GDM1 (cell line): ENCODE measurements at places on chromosomes 5 and 9.

- no peak for DNase-seq
These were observed 27.5 kb downstream of the GADD45G start for GRCh38 chr9:89632192-89632733.

DNA sequence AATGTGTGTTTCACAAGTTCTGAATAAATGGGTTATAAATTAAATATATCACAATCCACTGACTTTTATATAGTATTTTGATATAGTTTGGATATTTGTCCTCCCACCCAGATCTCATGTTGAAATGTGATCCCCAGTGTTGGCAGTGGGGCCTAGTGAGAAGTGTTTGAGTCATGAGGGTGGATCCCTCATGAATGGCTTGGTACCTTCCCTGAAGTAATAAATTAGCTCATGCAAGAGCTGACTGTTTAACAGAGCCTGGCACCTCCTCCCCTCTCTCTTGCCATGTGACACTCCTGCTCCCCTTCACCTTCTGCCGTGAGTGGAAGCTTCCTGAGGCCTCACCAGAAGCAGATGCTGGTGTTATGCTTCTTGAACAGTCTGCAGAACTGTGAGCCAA is 127.9 kb upstream of the PALM2AKAP2 start:
- DNase-seq, result no peak

DNA sequence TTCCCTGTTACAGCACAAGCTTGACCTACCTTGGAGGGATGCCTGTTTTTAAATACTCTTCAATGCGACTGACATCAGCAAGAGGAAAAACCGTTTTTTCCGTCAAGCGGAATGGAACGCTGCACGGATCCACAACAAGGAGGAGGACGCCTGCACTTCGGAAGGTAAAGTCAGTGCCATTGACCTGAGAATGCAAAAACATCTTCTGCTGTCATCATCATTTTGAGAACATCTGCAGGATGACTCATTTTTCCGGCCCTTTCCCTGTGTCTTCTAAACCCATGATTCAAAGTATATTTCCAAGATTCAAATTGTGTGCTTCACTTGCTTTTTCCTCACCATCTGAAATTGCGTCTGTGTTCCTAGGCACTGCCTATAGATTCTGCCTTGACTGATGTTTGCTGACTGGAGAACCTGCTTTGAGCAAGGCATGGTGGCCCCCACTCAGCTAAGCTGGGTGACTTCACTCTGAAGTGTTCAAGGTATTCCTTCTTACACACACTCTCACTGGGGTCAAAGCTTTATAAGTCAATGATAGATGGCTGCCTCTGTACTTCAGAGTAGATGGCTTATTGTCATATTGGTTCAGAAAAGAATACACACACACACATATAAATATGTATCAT is 78.1 kb downstream of the CEMIP2 start:
- no peak for DNase-seq

DNA sequence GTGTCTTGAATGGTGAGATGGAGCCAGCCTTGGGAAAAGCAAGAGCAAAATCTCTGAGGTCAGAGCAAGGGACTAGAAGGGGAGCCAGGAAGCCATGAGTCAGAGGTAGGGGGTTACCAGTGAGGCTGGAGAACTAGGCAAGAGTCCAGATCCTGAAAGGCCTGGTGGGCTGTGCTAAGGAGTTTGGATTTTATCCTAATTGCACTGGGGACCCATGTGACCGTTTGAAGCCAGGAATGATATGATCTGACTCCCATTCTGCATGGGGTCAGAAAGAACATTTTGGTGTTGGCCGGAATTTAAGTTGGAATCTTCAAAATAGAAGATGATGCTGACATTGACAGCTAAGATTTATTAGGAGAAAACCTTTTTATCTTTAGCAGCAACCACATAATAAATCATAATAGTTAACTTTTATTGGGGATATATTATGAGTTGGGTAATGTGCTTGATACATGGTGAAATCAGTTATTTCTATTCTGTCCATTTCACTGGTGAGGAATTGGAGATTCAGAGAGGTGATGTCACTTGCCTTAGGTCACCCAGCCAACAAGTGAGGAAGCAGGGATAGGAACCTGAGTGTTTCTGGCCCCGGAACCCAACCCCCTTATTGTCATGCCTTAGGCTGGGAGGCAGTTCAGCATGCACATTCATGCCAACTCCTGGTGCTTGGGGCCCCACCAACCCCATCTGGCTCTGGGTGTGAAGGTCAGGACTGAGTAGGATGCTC is 61.5 kb upstream of the RARS1 start:
- no peak for DNase-seq

DNA sequence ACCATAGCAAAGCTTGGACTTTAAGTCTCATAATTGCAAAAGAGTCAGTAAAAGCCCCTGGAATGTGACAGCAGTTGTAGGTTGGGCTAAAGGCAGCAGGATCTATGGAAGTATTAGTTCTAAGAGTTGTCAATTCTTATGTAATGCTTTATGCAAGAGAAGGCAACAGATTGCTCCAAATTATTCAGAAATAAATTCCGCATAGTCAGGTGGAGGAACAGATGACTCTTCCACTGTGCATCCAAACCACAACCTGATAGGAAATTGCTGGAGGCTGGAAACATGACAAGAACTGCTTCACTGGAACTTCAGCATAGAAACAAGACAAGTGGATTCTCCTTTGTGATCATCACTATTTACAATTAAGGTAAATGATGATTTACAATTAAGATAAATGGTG is 101.0 kb downstream of the STARD4 start:
- no peak for DNase-seq

DNA sequence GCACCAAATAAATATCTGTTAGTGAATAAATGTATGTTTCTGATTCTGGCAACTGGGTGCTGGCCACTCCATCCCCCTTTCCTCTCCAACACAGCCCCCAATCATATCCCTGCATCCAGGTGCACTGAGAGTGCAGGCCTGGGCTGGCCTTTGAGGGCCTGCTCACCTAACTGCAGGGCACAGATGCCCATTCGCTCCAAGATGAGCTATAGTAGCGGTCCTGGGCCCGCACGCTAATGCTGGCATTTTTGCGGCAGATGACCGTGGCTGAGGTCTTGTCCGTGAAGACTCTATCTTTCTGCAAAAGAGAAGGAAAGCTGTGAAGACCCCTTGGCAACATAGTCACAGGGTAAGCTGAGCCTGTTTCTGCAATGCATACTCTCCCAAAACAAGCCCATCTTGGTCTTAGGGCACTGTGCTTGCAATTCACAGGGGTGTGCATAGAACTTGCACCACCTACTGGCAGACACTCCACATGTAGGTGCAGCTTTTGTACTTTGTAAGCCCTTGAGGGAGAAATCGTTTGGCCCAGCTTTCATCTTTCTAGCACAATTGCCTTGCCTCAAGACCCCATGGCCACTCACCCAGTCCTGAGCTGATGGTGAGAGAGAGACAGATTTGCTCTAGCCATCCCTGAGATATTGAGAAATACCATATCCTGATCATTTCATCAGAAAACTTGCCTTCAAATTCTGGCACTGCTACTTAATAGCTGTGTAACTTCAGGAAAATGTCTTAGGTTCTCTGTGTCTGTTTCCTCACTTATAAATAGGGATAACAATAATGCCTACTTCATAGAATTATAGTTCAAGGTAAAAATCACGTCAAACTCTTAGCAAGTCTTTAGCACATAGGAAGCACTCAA is 13.5 kb downstream of the IL12B start:
- peak; percentile 31 for DNase-seq

DNA sequence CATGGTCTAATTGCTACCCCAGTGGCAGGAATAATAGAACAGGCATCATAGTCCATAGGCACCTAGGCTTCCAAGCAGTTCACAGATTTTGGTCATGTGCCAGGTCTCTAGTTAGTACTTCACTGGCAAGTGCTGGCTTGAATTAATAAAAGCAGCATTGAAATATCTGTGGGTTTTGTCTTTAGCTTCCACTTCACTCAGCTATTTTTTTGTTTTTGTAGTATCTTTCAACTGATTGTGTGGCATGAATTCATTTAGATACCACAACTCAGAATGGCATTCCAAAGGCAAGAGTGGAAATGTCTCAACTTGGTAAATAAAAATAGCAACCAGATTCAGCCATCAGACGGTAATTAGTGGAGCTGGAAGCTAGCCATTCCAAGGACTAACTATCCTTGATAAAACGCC is 27.9 kb upstream of the ITGA2 start:
- DNase-seq, result no peak

- no peak for DNase-seq
These were observed 275.6 kb upstream of the SLC30A5 start for GRCh38 chr5:68818057-68818695.

GRCh38 chr9:18274693-18275092 is 199.3 kb upstream of the ADAMTSL1 start:
- DNase-seq, result no peak

GRCh38 chr5:149732324-149733128 is 2.4 kb downstream of the PPARGC1B start:
- no peak for DNase-seq

DNA sequence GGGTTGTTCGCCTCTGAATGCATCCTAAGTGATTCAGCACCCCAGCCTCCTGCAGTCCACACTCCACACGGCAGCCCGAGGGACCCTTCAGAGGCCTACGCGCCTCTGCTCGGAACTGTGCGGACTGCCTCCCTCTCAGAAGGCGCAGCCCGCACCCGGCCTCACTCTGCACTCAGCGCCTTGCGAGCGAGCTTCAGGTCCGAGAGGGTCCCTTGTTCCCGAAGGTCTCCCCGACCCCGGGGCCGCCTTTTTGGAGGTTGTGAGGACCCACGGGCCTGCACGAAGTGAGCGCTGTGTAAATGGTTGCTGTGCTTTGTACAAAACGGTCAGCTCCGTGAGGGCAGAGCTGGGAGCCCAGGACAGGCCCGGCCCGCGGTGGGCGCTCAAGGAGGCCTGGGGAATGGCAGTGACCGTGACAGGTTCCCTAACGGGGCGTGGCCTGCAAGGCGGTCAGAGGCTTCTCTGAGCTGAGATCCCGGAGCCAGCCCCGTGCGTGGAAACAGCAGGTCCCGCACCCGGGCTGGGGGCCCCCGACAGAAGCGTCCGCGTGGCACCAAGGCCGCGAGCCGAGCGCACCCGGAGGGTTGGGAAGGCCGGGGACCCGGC is 698 bp upstream of the CACNA1B start:
- DNase-seq, result no peak

DNA sequence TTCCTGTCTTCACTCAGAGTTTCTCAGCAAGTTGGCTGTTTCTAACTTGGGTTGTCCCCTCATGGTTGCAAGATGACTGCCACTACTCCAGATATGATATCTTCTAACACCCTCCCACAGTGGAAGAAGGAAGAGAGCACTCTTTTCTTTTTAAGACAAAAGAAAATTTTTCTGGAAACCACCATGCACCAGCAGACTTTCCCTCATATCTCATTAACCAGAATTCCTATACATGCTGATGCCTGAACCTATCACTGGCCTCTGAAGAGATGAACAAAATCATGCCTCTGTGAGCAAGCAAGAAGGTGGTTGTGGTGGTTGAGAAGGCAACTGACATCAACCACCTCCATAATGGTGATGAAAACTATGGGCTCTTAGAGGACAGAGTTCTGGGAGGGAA is 56.8 kb downstream of the FEM1C start:
- no peak for DNase-seq

DNA sequence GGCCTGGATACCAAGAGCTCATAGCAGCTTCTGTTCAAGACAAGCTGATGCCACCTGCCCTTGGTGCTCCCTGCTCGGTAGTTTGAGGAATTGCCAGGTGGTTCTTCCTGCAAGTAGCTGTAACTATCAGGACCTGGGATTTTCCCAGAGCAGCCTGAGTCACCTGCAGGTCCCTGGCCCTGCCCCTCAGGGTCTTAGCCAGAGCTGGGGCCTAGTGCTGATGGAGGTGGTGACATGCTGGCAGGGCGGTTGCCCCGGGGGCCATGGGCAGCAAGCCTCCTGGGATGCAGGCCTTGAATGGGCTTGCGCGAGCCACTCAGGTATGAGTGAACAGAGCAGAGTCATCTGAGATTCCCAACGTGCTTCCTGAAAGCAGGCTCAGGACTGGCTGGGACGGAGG is 262.3 kb downstream of the HSPA4 start:
- no peak for DNase-seq

DNA sequence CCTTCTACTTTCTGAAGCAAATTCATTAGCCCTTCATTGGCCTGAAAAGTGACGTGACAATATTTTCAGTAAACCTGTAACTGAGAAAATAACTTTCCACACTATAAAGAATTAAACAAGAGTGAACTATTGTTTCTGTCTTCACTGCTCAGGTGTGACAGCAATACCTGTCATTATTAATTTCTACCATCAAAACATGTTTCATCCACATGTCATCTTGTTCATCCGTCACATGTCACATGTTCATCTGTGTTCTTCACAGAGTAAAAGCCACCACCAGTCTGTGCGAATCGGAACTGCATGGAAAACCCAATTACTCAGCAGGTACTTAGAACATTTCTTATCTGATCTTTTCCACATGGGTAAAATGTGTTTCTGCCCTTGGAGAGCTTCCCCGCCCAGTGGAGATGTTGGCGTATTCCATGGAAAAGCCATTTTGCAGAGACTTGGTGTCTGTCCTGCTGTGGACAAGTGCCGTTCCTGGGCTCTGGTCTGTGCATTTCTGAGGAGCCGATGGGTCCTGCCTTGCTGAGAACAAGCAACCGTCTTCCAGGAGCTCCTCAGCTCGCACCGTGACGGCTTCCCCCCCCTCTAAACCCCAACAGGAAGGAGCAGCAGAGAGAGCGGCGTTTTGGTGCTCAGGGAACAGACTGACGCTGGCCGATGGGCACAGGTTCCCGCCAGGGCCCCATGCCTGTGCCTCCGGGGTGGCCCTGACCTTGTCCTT is 10.6 kb upstream of the EXOC3 start:
- no peak for DNase-seq

DNA sequence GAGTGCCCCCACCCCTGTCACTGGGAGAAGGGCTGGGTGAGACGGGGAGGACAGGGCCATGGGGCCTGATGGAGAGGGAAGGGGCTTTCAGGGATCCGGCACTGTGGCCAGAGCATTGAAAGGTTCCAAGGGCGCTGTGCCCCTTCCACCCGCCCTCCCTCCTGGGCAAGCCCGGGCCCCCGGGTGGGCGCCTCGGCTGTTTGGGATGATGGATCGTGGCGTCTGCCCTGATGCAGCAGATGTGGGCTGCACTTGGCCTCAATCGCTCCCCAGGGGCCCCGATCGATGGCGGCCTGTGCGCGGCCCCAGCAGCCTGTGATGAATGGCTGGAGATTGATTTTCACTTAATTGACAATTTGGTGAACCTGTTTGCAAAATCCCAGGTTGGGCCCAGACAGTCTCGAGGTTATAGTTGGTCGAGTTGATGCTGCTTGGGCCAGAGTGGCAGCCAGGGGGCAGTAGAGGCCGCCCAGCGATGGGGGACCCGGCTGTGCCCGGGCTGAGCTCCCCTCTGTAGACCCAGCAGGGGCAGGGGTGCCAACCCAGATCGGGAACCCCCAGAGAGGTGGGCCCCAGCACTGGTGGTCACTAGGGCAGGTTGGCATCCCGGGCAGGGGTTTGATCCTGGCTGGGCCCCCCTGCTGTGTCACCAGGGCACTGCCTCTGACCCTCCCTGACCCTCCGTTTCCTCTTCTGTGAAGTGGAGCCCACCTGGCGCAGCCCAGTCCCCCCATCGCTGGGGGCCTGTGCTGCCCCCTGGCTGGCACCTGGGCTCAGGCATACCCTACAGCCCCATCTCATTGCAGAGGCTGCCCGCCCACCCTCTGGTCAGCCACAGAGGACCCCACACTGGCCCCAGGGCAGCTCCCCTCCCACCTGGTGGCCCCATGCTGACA is 34.7 kb downstream of the LHX3 start:
- DNase-seq, result no peak

GRCh38 chr5:3853362-3853761 is 257.7 kb downstream of the IRX1 start:
- DNase-seq, result no peak
